ENCODE measurements at places on chromosomes 16 and 17. TPM values are rescaled to one million over a fixed set of nuclear protein-coding genes. Genes with fewer than 3 reads are reported as not detected.

DNA sequence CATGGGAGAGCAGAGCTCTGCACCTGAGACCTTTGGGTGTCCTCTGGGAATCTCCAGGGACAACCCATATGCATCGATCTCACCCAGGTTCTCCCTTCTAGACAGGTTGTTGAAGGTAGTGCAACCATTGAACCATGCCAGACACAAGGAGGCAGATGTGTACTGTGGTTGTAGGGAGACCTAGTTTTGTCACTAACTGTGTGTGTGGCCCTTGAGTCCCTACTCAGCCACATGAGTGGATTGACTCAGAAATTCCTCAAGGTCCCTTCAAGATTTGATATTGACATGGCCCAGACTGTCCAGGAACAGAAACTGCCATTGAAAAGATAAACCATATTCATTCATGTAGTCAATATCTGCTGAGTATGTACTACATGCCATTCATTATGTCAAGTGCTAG, 396.4 kb upstream of the CCL2 start:
- DNase-seq = no peak

NHLRC4 gene
- 1.2 TPM for total RNA-seq

GRCh38 chr17:7897773-7898172, 9.2 kb downstream of the CHD3 start:
- DNase-seq = no peak

GRCh38 chr16:5432166-5432565, 334.6 kb upstream of the EEF2KMT start:
- DNase-seq = no peak

ZNF267 gene
- total RNA-seq = 19.7 TPM

- DNase-seq = no peak
Observed at GRCh38 chr17:17779015-17779611, 57.7 kb downstream of the SREBF1 start.

DNA sequence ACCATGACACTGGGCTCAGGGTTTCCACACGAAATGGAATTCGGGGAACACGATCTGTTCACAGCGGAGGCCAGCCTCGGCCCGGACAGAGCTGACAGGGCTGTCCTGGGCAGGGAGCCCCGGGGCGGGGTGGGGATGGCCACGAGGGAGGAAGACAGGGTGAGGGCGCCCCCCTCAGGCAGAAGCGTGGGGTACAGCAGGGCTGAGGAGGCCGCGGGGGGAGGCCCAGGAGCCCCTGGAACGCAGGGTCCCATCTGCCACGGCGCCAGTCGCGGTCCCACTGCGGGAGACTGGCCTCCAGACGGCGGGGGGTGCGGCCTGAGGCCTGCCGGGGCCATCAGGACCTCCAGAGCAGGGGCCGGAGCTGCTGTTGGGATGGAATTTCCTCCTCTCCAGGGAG, 75.9 kb downstream of the LMF1 start:
- DNase-seq = no peak

FBXO39 gene
- 0.98 TPM for total RNA-seq

- DNase-seq = no peak
Observed at GRCh38 chr17:34616148-34616547, 36.8 kb downstream of the TMEM132E start.

DNA sequence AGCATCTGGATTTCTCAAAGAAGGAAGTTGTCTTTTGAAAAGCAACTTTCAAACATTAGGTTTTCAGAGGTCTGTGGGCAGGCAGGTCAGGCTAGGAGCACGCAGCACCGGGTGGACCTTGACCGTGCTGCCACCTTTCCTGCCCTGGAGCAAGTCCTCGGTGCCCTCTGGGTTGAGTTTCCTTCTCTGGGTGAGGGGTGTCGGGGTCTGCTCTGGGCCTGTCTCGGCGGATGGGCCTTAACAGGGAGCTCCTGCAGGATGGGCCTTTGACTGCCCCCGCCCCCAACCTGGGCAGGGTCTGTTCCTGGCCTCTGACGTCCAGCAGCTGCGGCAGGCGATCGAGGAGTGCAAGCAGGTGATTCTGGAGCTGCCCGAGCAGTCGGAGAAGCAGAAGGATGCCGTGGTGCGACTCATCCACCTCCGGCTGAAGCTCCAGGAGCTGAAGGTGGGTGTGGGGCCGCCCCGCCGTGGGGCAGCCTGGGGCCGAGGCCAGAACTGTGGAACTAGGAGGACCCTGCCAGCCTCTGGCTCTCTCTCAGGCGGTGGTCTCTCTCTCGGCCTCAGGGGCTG, 8.7 kb downstream of the DEF8 start:
- no peak for DNase-seq

HCRT gene
- not detected for total RNA-seq

- no peak for DNase-seq
Observed at GRCh38 chr16:54931120-54932014, 702 bp downstream of the IRX5 start.

GRCh38 chr16:23280483-23280967, 21.6 kb upstream of the SCNN1B start:
- no peak for DNase-seq

DNA sequence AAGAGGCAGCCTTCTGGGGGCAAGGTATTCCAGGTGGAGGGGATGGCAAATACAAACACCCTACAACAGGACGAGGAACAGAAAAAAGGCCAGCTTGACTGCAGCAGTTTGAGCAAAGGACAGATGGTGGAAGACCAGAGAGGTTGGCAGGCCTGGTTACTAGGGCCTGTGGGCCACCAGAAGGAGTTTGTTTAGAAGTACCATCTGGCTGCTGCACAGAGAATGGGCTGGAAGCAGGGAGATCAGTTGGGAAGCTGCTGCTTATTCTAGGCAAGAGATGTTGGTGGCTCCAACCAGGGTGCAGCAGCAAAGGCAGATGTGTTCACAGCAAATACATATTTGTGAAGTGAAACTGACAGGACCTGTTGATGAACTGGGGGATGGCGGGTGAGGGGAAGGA, 2.9 kb upstream of the YPEL2 start:
- no peak for DNase-seq

DNA sequence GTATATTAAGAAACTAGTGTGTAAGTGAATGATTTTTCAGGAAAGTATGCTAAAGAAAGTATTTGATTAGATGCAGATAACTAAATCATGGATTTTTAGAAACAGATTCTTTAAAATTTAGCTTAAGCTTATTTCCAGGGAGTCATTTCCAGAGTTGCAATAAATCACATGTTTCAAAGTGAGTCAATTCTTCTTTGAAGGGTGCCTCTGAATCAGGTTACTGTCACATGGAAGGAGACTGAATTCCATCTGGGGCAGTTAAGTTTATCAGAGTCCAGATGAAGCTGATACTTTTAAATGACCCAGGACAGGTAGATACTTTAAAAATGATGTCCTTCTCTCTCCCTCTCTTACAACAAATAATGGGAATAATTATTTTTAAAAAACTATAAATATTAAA, 5.0 kb downstream of the MFSD11 start:
- DNase-seq = no peak

GRCh38 chr17:561116-561515, 153.5 kb downstream of the VPS53 start:
- DNase-seq = no peak

GRCh38 chr17:7676533-7676932, 10.8 kb downstream of the TP53 start:
- no peak for DNase-seq
